ENCODE measurements at places on chromosomes 7 and 10.

GRCh38 chr10:11576092-11576809 is 35.2 kb downstream of the USP6NL start:
- no peak for DNase-seq

- DNase-seq: no peak
Measured at GRCh38 chr7:149772956-149773434, 393 bp downstream of the ZNF467 start.

GRCh38 chr7:113314594-113314993 is 196.2 kb upstream of the SMIM30 start:
- no peak for DNase-seq

GRCh38 chr10:111107846-111108245 is 31.0 kb downstream of the ADRA2A start:
- no peak for DNase-seq

DNA sequence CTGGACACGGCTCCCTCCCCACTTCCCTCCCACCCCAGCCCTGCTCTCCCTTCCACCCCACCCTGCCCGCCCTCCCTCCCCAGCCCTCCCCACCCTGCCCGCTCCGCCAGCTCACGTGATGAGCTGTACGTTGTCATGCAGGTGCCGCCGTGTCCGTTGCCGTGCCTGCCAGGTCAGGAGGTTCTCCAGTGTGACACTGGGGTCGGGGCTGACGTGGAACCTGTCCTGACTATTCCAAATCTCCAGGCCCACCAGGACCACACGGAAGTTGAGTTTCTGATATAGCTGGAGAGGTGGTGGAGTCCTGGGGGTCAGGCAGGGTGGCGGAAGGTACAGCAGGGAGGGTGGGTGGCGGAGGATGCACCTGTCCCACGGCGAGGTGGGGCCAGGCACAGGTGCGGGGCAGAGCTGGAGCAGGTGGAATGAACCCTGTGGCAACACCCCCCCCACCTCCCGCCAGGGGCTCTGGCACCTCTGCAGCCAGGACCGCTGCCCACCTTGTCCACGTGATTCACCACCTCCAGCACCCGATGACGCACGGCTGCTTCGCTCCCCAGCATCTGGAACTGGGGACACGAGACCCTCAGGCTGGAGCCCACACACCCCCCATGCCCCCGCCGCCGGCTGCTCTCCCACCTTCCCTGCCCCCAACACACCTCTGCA is 4.2 kb downstream of the ADAM8 start:
- no peak for DNase-seq

GRCh38 chr7:30302656-30303311 is 18.4 kb downstream of the ZNRF2 start:
- DNase-seq: no peak

DNA sequence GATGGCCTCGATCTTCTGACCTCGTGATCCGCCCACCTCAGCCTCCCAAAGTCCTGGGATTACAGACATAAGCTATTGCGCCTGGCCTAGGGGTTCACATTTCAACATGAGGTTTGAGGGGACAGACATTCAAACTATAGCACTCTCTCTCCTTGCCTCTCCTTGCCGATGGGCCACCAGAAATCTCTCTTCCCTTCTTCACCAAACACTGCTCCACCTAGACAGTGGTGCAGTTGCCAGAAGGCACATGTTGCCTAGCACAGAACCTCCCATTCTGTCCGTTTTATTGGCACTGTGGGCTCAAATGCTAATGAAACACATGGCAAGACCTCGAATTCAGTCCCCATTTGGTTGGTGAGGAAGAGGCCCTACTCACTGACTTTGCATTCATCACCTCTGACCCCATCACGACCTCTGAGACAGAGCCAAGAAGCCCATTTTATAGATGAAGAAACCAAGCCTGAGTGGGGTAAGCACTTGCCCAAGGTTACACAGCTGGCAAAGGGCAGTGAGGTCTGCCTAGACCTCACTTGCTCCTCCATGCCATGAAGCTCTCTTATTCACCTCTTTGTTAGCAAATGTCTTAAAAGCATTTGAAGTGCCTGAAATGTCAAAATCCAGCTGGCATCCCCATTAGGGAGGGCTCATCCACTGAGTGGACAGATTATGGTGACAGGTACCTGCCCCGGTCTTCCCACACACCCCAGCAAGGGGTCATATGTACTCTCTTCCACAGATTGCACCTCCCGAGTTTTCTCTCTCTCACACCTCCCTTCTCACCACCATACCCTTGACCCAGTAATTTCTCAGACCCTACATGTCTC is 34.0 kb downstream of the GPRIN2 start:
- DNase-seq: no peak

- DNase-seq: no peak
Measured at GRCh38 chr10:124359336-124359832, 59.3 kb downstream of the OAT start.

DNA sequence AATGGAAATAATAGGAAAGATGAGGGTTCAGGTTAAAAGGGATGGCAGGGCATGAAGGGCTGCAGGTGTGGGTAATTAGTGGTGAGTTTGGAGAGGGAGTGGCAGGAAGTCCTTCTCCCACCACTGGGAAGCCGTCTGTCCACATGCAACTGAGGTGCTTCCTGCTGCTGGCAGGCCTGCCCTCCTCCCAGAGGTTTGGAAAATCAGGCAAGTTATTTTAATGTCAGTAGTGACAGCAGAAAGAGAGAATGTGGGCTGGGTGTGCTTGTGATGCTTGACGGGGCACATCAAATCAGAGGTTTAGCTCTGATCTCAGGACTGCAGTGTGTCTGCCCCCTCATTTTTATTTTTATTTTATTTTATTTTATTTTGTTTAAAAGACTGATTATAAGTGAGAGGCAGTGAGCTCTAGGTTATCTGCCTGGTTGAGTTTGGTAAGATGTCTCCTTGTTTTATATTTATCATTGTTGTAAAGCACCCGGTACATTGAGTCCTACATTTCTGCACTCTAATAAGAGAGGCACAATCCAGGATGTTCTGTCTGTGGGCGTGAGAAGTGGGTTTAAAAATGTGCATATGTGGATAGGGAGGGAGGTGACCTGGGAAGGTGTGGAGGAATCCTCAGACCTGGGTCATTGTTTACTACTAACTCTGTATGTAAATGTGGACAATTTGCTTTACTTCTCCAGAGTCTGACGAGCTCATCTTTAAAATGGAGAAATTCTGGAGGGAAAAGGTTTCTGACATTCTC is 504.4 kb downstream of the LRMDA start:
- no peak for DNase-seq

DNA sequence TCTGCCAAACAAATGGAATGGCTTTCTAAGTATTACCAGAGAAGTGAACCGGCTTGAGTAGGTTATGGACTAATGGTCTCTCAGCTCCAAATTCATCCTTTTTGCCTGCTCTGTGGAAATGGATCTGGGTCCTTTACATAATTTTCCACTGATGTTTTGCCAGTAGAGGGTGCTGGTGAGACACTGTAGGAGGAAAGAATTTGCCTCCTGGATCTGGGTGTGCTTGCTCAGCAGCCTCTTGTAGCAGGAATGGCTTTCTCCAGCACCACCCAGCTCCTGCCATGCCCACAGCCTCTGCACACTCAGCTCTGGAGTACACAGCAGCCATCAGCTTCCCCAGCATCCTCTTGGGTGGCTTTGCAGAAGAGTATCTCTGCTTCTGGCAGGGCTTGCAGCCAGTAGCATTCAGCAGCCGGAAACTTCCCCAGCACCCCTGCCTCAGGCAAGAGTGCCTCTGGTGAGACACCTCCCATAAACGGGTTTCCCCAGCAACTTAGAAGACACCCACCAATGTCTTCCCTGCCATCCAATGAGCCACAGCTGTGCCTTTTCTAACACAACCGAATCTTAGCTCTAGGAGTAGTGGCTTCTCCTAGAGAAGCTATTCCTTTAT is 235.0 kb upstream of the PLPP4 start:
- no peak for DNase-seq

DNA sequence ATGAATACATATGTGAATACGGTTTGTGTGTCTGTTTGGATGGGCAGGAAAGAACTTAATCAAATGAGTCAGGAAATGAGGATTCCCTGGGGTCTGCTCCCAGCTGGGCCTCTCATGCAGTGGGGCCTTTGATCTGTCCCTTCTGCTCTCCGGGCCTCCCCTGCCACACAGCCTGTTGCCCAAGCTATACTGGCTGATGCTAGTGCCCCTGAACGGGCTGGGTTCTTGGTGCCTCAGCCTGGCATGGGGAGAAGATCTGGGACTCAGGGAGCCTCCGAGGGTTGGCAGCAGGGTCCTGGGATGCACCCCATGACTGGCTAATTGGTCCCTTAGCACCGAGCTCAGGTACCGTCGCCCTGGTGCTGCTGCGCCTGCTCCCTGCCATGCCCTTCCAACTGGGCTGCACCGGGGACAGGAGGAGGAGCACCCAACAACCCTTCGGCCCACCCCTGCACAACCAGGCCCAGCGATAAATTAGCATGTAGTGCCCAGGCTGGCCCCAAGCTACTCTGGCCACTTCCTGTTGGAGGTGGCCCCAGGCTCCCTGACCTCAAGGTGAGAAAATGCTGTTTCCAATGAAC is 59.9 kb upstream of the DUSP5 start:
- DNase-seq: no peak

GRCh38 chr7:26648554-26648953 is 215.8 kb downstream of the SKAP2 start:
- DNase-seq: no peak

GRCh38 chr7:127870231-127870907 is 160.9 kb downstream of the LRRC4 start:
- no peak for DNase-seq

DNA sequence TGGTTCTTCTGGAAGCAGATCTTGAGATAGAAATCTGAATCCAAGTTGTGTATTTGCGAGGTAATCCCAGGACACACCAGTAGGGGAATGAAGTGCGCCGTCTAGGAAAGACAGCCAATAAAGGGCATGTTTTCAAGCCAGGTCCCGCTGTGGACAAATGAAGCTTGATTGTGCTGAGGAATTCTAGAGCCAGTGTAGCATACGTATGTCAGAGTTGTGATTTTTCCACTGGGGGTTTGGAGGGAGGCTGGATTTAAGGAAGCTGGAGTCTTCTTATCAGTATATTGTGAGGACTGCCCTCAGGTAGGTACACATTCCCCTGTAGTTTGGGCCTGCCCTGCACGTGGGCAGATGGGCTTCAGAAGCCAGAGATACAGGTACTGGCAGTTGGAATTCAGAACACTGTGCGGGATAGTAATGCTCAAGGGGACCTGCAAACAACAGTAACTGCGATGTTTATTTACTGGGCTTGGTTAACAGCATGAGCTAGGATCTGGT is 50.9 kb downstream of the GALNT11 start:
- DNase-seq: no peak

GRCh38 chr10:32307609-32308008 is 39.3 kb downstream of the EPC1 start:
- DNase-seq: no peak

DNA sequence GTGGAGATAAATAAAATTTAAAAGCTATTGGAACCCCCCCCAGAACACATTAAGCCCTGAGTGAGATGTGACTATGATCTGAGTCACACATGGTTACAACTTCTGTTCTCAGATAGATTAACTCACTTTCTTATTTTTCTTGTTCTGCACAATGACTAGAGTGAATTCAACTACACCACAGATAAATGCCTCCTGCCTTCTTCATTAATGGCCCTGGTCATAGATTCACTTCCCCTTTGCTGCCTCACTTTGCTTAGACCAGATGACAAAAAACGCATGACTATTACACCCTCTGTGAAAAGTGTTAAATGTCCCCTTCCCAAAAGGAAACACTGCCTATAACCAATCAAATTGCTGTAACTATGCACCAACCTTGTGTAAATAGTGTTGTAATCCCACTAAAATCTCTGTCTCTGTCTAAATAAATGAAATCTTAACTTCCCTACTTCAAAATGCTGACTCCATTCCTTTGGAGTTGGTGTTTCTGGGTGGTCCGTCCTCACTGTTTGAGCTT is 49.4 kb downstream of the AKR1D1 start:
- no peak for DNase-seq

- DNase-seq: no peak
Measured at GRCh38 chr10:60940446-60940845, 3.5 kb downstream of the RHOBTB1 start.

DNA sequence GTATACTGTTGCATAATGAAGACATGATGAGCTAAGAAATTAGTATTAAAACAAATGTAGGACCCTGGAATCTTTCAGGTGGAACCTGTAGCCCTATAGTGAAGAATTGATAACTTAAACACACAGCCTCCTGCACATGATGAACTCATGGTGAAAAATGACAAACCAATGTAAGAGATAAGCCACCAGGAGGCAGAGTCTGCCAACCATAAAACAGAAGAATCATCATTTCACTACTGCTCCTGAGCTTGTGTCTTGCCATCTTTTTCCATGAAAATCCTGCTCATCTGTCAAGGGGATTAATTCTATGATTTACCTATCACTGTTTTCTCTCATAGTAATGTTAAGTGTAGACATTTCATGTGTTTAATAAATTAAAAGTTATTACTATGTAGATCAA is 363.9 kb downstream of the MALRD1 start:
- DNase-seq: no peak

GRCh38 chr10:13511409-13511808 is 17.4 kb downstream of the BEND7 start:
- DNase-seq: no peak

DNA sequence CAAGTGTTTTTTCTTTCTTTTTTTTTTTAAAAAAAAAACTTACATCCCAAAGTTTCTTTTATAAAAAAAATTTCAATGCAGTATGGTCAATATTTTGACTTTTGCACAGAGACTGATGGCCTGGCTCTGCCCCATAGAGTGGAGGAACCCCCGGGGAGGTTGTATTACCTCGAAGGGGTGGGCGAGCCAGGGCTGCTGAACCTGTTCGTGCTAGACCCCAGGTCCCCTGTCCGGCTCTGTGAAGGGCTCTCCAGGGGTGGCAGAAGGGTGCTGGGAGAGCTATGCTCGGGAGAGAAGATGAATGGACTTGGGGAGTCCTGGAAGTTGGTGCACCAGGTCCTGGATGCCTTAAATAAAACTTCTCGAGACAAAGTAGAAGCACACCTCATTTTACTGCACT is 446.4 kb upstream of the KLF6 start:
- no peak for DNase-seq

DNA sequence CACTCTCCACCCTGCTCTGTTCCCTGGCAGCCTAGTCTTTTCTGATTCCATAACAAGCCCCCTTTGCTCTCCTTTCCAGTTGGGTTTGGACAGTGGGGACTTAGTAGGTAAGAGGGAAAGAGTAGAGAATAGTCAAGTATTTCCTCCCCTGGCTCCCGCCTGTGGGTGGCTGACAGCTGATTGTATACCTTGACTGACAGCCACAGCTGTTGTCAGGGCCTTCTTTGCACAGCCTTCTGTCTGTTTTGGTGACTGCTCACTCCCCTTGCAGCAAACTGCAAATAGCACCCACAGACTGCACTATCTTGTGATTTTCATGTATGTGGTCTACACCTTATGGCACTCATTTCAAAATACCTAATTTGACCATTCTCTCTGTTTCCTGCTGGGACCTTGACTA is 486.3 kb downstream of the ACTR3B start:
- no peak for DNase-seq

DNA sequence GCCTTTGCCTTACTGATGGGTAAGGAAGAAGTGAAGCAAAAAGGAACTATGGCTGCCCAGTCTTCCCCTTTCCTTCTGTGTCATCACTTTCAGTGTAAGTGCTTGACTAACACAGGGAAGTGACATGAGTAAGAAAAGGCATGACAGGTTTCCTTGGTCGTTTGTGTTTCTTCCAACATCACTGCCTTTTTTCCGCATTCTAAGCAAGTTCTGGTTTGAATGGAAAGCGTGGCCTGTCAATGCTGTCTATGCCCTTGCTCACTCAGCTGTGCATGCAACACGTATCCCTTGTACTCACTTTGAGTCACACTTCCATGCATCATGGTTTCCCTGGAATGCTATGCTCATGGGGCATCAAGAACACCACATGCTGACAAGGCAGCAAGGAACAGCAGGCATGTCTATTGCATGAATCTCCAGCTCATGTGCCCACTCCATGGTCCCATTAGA is 111.8 kb downstream of the OAT start:
- DNase-seq: no peak

- no peak for DNase-seq
Measured at GRCh38 chr7:31702354-31702753, 15.3 kb downstream of the PPP1R17 start.
